T-helper 17 cell (primary cell): ENCODE measurements at places on chromosomes 6 and 20. TPM values are rescaled to one million over a fixed set of nuclear protein-coding genes. Genes with fewer than 3 reads are reported as not detected.

GRCh38 chr20:31962761-31963160 lies 5.2 kb upstream of the XKR7 start:
- DNase-seq: no peak
- H3K27me3 ChIP-seq: peaks cover 84% of the 10 kb centered on the region
- peaks cover 15% of the 10 kb centered on the region for H3K36me3 ChIP-seq
- no peak overlapping the region for H3K4me3 ChIP-seq

The OLIG3 gene
- total RNA-seq: 0.12 TPM

DNA sequence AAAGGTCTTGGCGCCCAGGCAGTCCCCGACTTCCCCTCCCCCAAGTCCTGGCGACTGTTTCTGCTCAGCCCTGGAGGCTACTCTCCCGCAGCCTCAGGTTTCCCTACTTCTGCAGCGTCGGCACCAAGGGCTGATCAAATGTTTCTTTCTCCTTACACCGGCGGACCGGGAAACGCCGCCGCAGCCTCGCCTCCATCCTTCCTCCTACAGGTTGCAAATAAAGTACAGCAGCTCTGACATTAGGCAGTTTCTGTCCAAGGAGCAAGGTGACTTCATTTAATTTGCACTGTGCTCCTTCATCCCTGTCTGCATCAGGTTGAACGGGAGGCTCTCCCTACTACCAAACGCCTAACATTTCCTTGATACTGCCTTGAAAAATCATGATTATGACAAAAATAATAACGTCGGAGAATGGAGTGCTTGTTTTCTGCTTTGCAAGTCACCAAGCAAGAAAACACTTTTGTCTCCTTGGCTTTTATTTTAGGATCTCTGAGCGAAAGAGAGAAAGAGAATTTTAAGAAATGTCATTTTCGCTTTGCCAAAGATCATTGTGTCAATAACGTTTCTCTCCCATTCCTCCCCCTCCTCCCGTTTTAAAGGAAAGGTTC lies 1.0 kb downstream of the CLIC5 start:
- no peaks in the 10 kb centered on the region for H3K36me3 ChIP-seq
- H3K4me1 ChIP-seq: peaks cover 57% of the 10 kb centered on the region
- H3K27me3 ChIP-seq: peaks cover 8% of the 10 kb centered on the region
- peak overlapping the region; percentile 98 for H3K27ac ChIP-seq
- peak overlapping the region; percentile 94 for H3K4me3 ChIP-seq

The DEF6 gene
- total RNA-seq: 193 TPM

The MYT1 gene
- total RNA-seq: not detected

The ANGPT4 gene
- not detected for total RNA-seq

The SERPINB6 gene
- 9.1 TPM for total RNA-seq

The SNHG17 gene
- 99.4 TPM for total RNA-seq

The PGC gene
- total RNA-seq: not detected

GRCh38 chr20:63343460-63344445 lies 17.4 kb downstream of the CHRNA4 start:
- H3K36me3 ChIP-seq: no peaks in the 10 kb centered on the region
- no peak for DNase-seq
- no peak overlapping the region for H3K27ac ChIP-seq
- no peaks in the 10 kb centered on the region for H3K4me1 ChIP-seq
- H3K4me3 ChIP-seq: no peak overlapping the region

The HCRTR2 gene
- not detected for total RNA-seq

DNA sequence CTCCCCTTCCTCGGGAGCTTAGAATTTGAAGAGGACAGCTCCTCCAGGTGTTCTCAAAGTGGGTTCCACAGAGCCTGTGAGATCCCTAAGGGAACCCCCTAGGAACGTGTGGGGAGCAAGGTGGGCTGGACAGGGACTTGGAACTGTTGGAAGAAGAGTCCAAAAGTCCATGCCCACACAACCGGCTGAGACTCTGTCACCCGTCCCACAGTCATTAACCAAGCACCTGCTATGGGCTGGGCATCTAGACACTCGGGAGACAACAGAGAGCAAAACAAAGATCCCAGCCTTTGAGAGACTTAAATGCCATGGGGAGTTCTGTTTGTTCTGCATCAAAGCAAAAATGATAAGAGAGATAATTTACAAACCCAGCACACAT lies 51.9 kb upstream of the SAYSD1 start:
- H3K36me3 ChIP-seq: no peaks in the 10 kb centered on the region
- no peak for DNase-seq
- H3K27ac ChIP-seq: no peak overlapping the region
- peaks cover 15% of the 10 kb centered on the region for H3K27me3 ChIP-seq
- no peak overlapping the region for H3K4me3 ChIP-seq
